ENCODE measurements at places on chromosomes 3 and 15.
A peak's percentile ranks its signal among the peaks of the same experiment; 100 is the strongest.

DNA sequence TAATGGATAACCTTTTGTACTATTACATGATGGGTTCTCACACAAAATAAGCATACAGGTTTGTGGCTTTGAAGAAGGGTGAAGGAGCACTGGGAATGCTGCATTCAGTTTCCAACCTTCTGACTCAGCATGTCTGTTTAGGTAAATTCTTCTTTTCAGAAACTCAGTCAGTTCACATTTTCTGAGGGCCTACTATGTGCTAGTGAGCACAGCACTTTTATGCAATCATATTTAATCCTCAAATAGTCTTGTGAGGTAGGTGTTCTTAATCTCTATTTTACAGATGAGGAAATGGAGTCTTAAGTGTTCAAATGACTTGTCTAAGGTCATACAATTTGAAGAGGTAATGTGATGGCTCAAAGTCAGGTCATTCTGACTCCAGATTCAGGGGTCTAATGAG is 41.2 kb downstream of the ISL2 start:
- DNase-seq, result no peak

- peak; percentile 65 for DNase-seq
Observed at GRCh38 chr3:188202358-188203138, 48.6 kb downstream of the LPP start.

DNA sequence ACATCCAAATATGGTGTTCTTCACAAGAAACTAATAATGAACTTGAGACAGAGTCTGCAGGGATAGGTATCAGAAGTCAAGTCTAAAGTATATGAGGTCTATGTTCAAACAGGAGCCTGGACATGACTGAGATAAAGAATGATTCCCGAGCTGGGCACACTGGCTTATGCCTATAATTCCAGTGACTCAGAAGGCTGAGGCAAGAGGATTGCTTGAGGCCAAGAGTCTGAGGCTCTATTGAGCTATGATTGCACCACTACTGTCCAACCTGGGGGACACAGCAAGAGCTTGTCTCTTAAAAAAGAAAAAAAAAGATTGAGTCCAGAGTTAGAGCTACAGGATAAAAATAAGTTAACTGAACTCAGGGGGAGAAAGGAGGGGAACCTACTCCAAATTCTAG is 246.5 kb downstream of the LRRN1 start:
- no peak for DNase-seq

- no peak for DNase-seq
Observed at GRCh38 chr15:29043736-29044502, 158.1 kb downstream of the APBA2 start.

GRCh38 chr3:31978553-31978952 is 2.5 kb downstream of the OSBPL10 start:
- no peak for DNase-seq
